ENCODE measurements at places on chromosomes 11 and 22. TPM values are rescaled to one million over a fixed set of nuclear protein-coding genes. Genes with fewer than 3 reads are reported as not detected.

The SART1 gene
- 48.6 TPM for total RNA-seq

The TREH gene
- 1.0 TPM for total RNA-seq

The RFPL2 gene
- not detected for total RNA-seq

The SOX10 gene
- total RNA-seq = 1.5 TPM
